ENCODE measurements at places on chromosomes 5 and 9.

GRCh38 chr9:126489581-126490213, 124.0 kb upstream of the LMX1B start:
- DNase-seq = no peak

GRCh38 chr5:67181648-67182221, 14.9 kb downstream of the CD180 start:
- DNase-seq = no peak

- no peak for DNase-seq
Observed at GRCh38 chr9:37197158-37198038, 77.0 kb downstream of the ZCCHC7 start.

- no peak for DNase-seq
Observed at GRCh38 chr5:119344231-119344630, 11.6 kb upstream of the TNFAIP8 start.

GRCh38 chr9:92685022-92685421, 15.1 kb upstream of the IPPK start:
- no peak for DNase-seq

GRCh38 chr5:66494437-66494836, 101.8 kb upstream of the MAST4 start:
- DNase-seq = no peak

DNA sequence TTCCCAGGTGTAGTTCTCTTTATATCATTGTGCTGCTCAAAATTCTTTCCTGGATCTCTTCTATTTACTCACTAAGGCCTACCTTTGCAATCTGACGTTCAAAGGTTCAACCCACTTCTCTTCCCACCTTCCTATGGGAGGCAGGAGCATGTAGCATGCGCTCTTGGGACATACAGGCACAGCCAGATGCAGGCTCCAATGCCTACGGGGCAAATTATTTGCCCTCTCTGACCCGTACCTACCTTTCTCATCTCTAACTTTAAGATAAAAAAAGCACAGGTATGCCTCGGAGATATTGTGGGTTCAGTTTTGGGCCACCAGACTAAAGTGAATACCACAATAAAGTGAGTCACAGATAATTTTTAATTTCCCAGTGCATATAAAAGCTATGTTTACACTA, 460.5 kb downstream of the CCDC171 start:
- DNase-seq = no peak

GRCh38 chr9:137383081-137383783, 39.7 kb downstream of the EXD3 start:
- no peak for DNase-seq

DNA sequence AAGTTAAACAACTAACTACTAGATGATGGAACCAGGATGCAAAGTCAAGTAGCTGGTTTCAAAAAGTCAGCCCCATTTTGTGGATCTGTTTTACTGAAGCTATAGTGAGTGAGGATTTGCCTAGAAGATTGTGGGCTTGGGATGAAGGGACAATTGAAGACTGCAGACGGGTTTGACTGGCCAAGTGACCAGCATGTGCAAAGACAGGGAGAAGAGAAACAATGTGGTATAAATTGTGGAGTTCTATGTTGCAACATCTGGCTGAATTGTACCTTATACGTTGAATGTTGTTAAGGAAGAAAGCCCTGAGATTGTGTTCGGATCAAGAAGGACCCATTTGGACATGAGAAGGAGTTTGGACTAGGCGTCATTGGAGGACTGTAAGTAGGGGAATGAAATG, 101.8 kb downstream of the MAT2B start:
- no peak for DNase-seq

- DNase-seq = no peak
Observed at GRCh38 chr5:160054047-160054446, 45.1 kb downstream of the TTC1 start.

- DNase-seq = no peak
Observed at GRCh38 chr5:175859422-175859821, 12.0 kb upstream of the CPLX2 start.

- no peak for DNase-seq
Observed at GRCh38 chr5:42490831-42491230, 67.6 kb downstream of the GHR start.

DNA sequence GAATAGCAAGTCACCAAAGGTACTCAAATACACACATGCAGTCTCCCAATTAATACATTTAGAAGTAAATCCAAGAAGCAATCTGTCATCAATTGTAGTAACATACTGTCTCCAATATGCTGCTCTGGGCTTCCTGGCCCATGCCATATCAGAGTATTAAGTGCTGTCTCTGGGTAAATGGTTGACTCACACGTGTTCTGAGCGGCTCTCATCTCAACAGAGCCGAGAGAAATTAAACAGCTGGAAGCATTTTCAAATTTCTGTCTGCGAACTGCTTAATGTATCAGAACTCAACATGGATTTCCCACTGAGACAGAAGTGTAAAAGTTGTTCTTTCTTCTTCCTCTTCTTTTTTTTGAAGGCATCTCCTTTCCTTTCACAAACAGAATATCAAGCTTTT, 247.3 kb upstream of the TAS2R1 start:
- no peak for DNase-seq

GRCh38 chr9:89814340-89815040, 209.7 kb downstream of the GADD45G start:
- no peak for DNase-seq

DNA sequence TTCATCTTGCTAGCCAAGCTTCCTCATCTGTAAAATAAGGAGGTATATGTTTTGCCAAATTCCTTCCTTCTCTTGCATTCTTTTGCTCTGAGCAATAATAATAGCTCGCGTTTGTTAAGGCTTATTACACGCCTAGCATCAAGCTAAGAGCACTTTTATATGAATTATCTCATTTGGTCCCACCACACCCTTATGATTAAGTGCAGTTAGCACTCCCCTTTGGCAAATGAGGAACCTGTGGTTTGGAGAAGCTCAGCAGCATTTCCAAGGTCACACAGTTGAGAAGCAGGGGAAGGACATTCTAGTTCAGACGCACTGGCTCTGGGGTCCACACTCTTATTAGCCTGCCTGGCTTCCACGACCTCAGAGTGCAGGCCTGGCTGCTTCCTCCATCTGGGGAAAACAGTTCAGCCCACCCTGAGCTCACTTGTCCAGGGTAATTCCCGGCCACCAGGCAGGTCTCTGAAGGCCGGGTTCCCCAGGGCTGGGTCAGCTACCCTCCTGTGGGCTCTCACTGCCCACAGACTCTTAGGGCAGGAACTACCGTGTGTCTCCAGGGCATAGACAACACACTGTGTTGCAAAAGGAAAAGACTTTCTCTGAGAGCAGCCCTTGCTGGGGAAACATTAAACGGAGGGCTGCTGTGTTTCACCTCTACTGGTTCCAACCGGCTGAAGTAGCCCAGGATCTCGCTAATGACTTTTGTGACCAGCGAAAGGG, 9.9 kb upstream of the FBP1 start:
- DNase-seq = no peak

DNA sequence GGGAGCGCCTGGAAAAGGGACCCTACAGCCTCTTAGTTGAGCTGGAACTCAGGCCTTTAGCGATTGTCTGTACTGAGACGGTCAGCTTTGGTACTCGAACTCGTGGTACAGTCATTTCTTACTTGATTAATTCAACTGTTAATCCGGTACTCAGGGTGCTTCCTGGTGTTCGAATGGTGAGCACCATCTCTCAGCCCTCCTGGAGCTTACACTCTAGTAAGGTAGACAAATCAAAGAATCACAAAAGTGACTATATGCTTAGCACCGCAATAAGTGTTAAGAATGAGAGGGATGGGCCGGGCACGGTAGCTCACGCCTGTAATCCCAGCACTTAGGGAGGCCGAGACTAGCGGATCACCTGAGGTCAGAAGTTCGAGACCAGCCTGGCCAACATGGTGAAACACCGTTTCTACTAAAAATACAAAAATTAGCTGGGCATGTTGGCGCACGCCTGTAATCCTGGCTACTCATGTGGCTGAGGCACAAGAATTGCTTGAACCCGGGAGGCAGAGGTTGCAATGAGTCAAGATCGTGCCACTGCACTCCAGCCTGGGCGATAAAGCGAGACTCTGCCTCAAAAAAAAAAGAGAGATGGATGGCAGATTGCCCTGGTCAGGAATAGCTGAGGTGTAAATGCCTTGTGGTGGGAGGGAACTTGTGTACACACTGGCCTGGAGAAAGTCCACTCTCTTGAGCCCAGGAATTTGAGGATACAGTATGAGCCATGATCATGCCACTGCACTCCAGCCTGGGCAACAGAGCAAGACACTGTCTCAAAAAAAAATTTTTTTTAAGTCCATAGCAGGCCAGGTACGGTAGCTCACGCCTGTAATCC, 981 bp downstream of the TCOF1 start:
- DNase-seq = no peak

GRCh38 chr5:9538504-9538903, 7.4 kb downstream of the SEMA5A start:
- DNase-seq = no peak

GRCh38 chr5:42321785-42322184, 101.5 kb upstream of the GHR start:
- no peak for DNase-seq

GRCh38 chr9:101138509-101138908, 110.0 kb downstream of the PLPPR1 start:
- no peak for DNase-seq

DNA sequence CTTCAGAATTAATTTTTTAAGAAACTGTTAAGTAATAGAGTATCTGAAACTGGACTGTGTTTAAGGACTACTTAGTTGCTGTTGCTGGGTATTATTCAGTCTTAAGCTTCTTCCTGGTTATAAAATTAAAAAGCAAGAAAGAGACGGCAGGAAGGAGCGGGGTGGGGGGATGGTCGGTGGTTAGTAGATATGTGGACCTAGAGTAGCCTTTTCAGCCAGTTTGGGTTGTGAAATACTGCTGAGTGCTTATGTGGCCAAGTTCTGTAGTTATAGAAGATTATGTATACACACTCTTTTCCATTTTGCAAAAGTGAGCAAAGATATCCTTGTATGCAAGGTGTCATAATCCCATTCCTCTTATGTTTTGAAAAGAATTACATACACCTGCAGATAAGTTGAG, 28.5 kb downstream of the TRIO start:
- DNase-seq = no peak

DNA sequence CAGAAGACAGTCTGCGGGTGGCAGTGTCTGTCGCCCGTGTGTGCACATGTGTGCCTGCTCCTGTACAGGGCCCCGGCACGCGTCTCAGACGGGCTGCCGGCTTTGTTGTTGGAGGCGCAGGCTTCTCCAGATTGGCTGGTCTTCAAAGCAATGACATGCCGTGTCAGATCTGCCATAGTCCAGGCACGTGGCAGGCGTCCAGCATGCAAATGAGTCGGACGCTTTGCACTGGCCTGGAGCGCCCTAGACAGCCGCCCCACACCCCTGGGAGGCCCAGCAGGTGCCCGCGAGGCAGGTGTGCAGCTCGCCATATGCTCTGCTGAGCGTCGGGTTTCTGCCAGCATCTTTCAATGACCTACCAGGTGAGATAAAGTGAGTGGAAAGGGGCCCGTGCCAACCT, 71.5 kb downstream of the GADD45G start:
- DNase-seq = peak; percentile 56

DNA sequence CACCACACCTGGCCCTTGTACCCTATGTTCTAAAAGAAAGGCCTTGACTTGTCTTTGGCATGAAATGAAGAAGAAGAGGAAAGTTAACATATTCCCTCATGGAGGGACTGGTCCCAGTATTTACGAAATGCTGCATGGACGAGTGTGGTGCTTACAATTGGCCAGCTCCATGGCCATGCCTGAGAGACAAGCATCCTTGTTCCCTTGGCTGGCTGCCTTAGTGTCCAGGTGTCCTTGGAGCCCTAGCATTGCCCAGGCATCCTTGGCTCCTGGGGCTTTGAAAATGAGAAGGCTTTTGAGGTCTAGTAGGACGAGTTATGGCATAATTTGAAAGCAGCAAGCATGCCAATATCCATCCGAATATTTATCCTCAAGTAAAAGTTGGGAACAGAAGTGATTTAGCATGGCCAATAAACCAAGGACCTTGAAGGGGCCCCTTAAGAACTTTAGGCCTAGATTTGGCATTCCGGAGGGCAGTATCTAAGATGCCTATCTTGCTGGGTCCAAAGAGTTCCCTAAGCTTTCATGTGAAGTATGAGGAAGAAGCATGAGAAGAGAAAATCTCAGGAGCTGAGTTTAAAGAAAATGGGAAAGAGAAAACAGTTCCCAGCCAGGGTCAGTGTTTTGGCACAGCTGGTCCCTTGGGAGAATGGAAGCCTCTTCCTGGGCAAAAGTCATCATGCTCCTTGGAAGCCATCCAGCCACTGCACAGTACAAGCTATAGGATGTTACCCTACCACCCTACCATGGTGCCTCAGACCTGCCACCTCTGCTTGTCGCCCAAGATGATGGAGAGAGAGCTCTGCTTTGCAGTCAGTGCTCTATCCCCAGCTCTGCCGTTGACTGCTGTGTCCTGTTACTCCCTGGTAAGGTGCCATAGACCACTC, 91.0 kb downstream of the AOPEP start:
- DNase-seq = no peak

GRCh38 chr9:116809656-116810055, 122.6 kb downstream of the TRIM32 start:
- no peak for DNase-seq

- no peak for DNase-seq
Observed at GRCh38 chr9:90219548-90220118, 423.0 kb downstream of the DIRAS2 start.

GRCh38 chr5:130290219-130290618, 386.0 kb downstream of the CHSY3 start:
- no peak for DNase-seq

All from dorsolateral prefrontal cortex (tissue), 122 donors.